Neural progenitor cell (in vitro differentiated cells): ENCODE measurements at places on chromosomes 1 and 21. TPM values are rescaled to one million over a fixed set of nuclear protein-coding genes. Genes with fewer than 3 reads are reported as not detected.

Gene CYP4A22
- not detected in 2 replicates for total RNA-seq

Gene ZNF593OS
- 0.67 and 2.1 TPM in 2 replicates for total RNA-seq

DNA sequence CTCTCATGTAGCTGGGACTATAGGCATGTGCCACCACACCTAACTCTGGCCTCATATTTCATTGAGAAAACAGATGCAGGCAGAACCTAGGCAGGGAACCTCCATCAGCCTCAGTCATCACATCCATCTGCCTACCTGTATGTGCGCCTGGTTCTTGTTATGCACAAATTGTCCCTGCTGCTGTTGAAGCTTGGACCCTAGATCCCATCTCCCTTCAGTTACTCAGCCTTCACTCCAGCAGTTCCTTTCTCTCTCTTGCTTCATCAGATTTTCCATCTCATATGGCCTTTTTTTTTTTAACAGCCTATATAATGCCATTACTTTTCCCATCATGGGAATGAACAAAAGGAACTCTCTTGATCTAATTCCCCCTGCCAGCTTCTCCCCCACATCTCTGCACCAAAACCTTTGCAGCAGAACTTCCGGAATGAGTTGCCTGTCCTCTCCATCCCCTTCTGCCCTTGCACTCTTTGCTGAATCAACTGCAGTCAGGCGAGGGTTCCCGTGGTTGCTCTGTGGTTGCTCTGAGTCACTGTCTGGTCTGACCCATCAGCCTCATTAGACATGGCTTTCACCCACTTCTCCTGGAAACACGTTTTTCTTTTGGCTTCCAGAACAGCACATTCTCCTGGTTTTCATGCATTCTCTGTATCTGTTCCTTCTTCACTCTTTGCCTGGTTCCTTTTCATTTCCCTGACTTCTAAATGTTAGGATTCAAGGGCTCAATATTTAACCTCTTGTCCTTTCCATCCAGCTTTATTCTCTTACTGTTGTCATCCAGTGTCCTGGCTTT, 41.5 kb downstream of the UBE4B start:
- no peaks in the 10 kb centered on the region for H3K27me3 ChIP-seq
- H3K4me1 ChIP-seq = no peaks in the 10 kb centered on the region
- no peak overlapping the region for H3K27ac ChIP-seq

Gene SH2D2A
- total RNA-seq = 1.2 TPM in 1 of 2 replicates, not detected in the other

GRCh38 chr1:177798614-177799013, 171.2 kb downstream of the SEC16B start:
- DNase-seq = no peak
- no peaks in the 10 kb centered on the region for H3K27me3 ChIP-seq
- H3K4me3 ChIP-seq = no peak overlapping the region
- H3K36me3 ChIP-seq = no peaks in the 10 kb centered on the region

Gene HENMT1
- 2.6 and 3.7 TPM in 2 replicates for total RNA-seq

DNA sequence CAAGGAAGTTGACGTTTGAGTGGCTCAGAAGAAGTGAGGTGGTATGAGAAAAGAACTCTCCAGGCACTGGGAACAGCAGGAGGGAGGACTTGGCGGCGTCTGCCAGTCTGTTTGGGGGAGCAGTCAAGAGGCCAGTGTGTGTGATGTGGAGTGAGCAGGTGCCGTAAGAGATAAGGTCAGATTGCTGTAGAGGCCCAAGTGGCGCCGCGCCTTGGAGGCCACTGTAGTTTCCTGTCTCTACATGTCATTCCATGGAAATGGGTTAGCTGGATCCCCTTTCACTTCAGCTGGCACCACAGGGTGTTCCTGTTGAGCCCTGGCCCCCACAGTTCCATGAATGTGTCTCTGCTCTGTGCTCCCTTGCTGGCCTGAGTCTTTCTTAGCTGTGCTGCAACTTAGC, 35.5 kb upstream of the PTPRF start:
- peaks cover 8% of the 10 kb centered on the region for H3K4me1 ChIP-seq
- H3K27ac ChIP-seq = no peak overlapping the region
- no peaks in the 10 kb centered on the region for H3K27me3 ChIP-seq
- no peak for DNase-seq
- H3K4me3 ChIP-seq = no peak overlapping the region

- peaks cover 6% of the 10 kb centered on the region for H3K4me1 ChIP-seq
- H3K4me3 ChIP-seq = peak overlapping the region; percentile 82
- DNase-seq = peak; percentile 25
- no peaks in the 10 kb centered on the region for H3K27me3 ChIP-seq
- no peak overlapping the region for H3K27ac ChIP-seq
Measured at GRCh38 chr1:40041466-40041838, 923 bp downstream of the CAP1 start.

GRCh38 chr1:91501523-91501851, 836 bp downstream of the CDC7 start:
- H3K4me1 ChIP-seq = peaks cover 44% of the 10 kb centered on the region
- H3K36me3 ChIP-seq = no peaks in the 10 kb centered on the region
- H3K4me3 ChIP-seq = peak overlapping the region; percentile 71
- peak overlapping the region; percentile 96 for H3K27ac ChIP-seq
- no peaks in the 10 kb centered on the region for H3K27me3 ChIP-seq

DNA sequence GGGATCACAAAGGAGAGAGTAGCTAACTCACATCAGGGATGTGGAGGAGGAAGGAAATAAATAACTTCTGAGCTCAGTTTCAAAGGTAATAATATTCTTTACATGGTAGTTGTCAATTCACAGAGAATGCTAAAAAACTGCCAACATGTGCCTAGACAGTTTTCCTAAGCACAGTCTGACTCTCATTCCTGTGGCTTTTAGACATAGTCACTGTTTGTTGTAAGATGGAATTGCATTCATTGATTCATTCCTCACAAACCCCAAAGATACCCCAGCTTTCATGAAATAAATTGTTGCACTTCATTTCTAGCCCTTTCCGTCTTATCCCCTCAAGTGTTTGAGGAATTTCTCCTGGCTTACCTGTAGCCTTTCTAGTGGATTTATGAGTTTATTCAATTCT, 263.9 kb downstream of the NTNG1 start:
- H3K27me3 ChIP-seq = no peaks in the 10 kb centered on the region
- H3K27ac ChIP-seq = no peak overlapping the region

GRCh38 chr1:30787856-30788495, 30.4 kb upstream of the LAPTM5 start:
- no peak overlapping the region for H3K27ac ChIP-seq
- H3K27me3 ChIP-seq = no peaks in the 10 kb centered on the region
- peaks cover 9% of the 10 kb centered on the region for H3K4me1 ChIP-seq
- no peak overlapping the region for H3K4me3 ChIP-seq

Gene CLEC20A
- total RNA-seq = not detected in 2 replicates

Gene NCF2
- not detected in 2 replicates for total RNA-seq

- no peaks in the 10 kb centered on the region for H3K4me1 ChIP-seq
- no peak for DNase-seq
- no peak overlapping the region for H3K4me3 ChIP-seq
- H3K36me3 ChIP-seq = no peaks in the 10 kb centered on the region
- H3K27me3 ChIP-seq = no peaks in the 10 kb centered on the region
- H3K27ac ChIP-seq = no peak overlapping the region
Measured at GRCh38 chr1:116287341-116288200, 85.5 kb upstream of the ATP1A1 start.

GRCh38 chr21:39317134-39318090, 4.0 kb upstream of the BRWD1 start:
- DNase-seq = no peak
- no peaks in the 10 kb centered on the region for H3K36me3 ChIP-seq
- H3K4me1 ChIP-seq = peaks cover 4% of the 10 kb centered on the region
- H3K27me3 ChIP-seq = no peaks in the 10 kb centered on the region
- no peak overlapping the region for H3K27ac ChIP-seq

Gene UBL4B
- not detected in 2 replicates for total RNA-seq

DNA sequence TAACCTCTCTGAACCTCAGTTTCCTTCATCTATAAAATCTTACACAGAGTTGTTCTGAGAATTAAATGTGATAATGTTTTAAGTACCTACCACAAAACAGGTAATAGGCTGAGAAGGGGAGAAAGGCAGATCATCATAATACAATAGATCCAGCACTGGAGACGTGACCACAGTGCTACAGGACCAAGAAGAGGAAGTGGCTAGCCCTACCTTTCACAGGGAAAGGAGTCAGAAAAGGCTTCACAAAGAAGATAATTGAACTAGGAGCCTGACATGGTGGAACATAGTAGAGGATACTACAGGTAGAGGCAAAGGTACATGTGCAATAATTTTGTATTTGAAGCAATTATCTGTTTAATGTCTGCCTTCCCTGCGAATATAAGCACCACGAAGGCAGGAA, 45.1 kb downstream of the ERI3 start:
- no peak overlapping the region for H3K4me3 ChIP-seq
- no peaks in the 10 kb centered on the region for H3K27me3 ChIP-seq
- no peaks in the 10 kb centered on the region for H3K36me3 ChIP-seq
- DNase-seq = no peak
- H3K27ac ChIP-seq = no peak overlapping the region
- peaks cover 31% of the 10 kb centered on the region for H3K4me1 ChIP-seq

Gene DISC1
- total RNA-seq = 1.8 and 3.2 TPM in 2 replicates

- no peaks in the 10 kb centered on the region for H3K36me3 ChIP-seq
- no peaks in the 10 kb centered on the region for H3K4me1 ChIP-seq
- H3K4me3 ChIP-seq = no peak overlapping the region
- no peak overlapping the region for H3K27ac ChIP-seq
Measured at GRCh38 chr1:221925947-221926346, 184.1 kb upstream of the DUSP10 start.

Gene P3H1
- 54.9 and 77.8 TPM in 2 replicates for total RNA-seq

DNA sequence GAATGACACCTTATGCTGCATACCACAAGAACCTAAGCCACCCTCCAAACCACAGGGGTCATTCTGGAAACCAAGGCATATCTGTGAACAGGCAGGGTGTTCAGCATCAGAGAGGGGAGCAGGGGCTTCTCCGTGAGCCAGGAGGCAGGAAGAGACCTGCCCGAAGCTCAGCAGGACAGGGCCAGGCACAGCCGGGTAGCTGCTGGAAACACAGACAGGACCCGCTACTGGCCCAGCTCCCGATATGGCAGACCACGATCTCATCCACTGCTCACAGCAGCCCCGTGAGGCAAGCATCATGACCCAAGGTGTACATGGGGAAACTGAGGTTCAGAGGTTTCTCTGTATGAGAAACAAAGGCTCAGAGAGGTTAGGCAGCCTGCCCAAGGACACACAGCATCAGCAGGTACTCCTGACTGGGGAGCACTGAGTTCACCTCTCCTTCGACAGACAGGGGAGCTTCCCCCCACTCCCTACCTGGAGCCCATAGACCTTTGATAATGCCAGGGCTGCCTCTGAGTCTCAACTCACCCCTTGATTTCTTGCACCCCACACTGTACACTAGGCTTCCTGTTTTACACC, 317.7 kb downstream of the MATN1 start:
- H3K4me3 ChIP-seq = no peak overlapping the region
- no peaks in the 10 kb centered on the region for H3K27me3 ChIP-seq
- no peak overlapping the region for H3K27ac ChIP-seq
- no peak for DNase-seq

DNA sequence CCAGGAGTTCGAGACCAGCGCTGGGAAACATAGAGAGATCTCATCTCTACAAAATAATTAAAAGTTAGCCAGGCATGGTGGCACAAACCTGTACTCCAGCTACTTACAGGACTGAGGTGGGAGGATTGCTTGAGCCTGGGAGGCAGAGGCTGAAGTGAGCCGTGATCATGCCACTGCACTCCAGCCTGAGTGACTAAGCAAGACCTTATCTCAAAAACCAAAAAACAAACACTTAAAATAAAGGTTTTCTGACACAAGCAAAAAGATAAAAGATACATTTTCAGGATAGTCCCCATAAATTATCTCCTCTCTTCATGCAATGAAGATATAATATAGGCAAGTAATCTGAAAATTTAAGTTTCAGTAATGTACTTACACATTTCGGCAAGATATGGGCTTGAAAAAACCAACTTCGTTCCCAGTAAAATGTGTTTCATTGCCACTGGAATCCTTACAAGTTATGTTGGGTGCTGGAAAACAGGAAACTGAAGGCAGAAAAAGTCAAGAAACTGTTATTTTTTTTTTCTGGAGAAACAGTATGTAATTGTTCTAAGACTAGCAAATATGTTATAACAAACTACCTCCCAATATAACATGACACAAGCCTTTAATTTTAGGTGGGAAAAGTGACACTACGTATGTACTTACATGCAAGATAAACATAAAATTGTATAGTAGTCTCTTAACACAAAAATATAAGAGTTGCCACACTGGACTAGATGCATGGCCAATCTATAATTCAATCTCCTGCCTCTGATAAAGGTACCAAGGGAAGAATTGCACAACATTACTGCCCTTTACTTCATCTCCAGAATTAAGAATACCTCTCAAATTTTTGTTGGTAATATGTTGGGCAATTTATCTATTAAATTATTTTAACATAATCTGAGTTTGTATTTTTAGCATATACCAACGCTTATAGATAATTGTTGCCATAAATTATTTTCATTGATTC, 15.7 kb downstream of the TM2D1 start:
- no peak overlapping the region for H3K27ac ChIP-seq
- H3K4me1 ChIP-seq = no peaks in the 10 kb centered on the region
- H3K27me3 ChIP-seq = no peaks in the 10 kb centered on the region
- no peaks in the 10 kb centered on the region for H3K36me3 ChIP-seq
- H3K4me3 ChIP-seq = no peak overlapping the region
- DNase-seq = no peak

DNA sequence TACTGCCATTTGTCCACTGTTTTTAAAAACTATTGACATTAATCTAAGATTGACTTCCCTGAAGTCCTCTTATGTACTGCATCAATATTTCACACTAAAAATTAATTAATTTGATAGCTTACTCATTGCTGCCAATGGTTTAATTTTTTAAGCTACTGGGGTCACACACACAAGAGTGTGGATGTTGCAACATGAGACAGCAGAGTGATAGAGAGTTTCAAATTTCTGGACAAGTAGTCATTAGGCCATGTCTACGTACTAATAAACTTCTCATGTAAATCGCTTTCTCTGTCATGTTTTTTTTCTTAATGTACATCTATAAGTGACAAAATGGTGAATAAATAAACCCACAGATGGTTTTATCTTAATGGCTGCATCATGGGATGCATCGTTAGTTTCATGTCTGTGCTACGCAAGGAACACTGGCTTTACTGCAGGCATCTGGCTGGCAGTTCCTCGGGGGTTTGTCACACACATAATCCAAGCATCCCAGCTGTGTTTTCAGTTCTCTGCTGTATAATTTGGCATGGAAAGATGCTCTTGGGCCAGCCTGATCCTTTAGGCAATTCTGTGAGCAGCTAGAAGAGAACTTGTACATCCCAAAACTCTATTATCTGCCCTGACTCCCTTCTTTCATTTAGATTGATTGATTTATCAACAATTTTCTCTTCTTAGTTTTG, 16.4 kb upstream of the CHODL start:
- DNase-seq = no peak
- no peaks in the 10 kb centered on the region for H3K4me1 ChIP-seq
- H3K4me3 ChIP-seq = no peak overlapping the region
- no peaks in the 10 kb centered on the region for H3K36me3 ChIP-seq
